ENCODE measurements at places on chromosomes 4 and X.

- peak; percentile 60 for DNase-seq
Observed at GRCh38 chrX:43940816-43941474, 32.2 kb downstream of the NDP start.

DNA sequence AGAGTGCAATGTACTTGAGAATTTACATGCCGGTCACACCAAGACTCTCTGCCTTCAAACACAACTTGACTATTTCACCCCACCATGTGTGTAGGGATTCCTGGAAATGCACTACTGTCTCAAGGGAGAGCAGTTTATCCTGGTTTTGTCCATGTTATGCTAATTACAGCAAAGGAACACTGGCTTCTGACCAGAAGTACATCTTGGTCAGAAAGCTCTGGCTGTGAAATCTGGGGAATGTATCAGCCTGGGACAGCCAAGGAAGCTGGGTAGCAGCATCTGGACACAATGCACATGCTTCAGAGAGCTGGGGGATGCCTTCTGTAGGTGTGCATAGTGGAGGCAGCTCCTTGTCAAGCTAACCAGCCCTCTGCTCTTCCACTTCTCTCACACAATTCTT lies 1432.6 kb upstream of the TENM3 start:
- no peak for DNase-seq

DNA sequence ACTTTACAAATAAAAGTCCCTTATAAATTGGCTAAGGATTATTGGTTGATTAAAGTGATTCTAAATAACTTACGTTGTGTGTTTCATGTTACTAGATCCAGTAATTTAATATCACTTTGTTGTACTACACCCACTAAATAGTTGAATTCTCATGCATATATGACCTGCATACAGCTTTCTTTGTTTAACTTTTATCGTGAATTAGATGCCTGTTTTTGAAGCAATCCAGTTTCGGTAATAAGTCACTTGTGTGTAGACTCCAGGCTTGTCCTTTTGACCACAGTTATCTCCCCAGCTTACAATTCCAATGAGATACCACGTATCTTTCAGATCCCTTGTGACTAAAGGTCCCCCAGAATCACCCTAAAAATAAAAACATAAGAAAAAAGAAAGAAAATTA lies 27.3 kb upstream of the TMPRSS11D start:
- DNase-seq, result no peak

DNA sequence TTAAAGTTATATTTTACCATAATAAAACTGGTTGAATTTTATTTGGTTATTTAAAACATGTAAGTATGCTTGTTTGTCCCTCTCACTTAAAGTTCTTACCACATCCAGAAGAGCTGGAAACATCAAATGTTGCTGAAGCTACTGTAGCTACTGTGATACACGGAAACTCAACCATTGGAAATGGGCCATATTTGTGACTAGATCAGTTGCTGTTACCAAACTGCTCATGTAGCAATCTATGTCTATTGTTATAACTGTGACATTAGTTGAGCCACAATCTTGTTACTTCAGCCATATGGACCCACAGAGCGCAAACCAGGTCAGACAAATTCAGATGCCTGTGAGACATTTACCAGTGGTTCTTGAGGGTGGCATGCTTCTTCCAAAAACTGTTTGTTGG lies 41.6 kb downstream of the NDNF start:
- no peak for DNase-seq

GRCh38 chr4:1250921-1251772 lies 2.2 kb upstream of the CTBP1 start:
- no peak for DNase-seq

DNA sequence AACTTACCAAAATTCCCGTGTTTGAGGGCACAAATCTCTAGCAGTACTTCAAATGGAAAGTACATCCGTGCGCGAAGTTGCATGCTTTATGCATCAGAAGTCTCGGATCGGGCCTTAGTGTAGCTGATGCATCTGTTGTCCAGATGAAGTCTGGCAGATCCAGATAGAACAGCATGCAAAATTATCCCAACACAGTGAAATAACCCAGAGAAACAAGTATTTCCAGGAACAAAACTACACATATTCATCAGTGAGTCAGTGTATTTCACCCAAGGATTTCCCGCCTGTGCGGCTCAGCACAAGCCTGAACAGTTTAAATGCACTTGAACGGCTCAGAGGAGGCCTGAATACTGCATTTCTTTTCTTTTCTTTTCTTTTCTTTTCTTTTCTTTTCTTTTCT lies 27.4 kb upstream of the CLDN24 start:
- no peak for DNase-seq

GRCh38 chrX:153444333-153445011 lies 1.4 kb downstream of the TREX2 start:
- DNase-seq, result no peak

GRCh38 chr4:46993075-46994006 lies at the start of gene GABRA4:
Gene GABRA4 (minus strand): TSS chr4:46993581. CDS start chr4:46993424, 157 bp downstream.
- DNase-seq, result peak; percentile 1

DNA sequence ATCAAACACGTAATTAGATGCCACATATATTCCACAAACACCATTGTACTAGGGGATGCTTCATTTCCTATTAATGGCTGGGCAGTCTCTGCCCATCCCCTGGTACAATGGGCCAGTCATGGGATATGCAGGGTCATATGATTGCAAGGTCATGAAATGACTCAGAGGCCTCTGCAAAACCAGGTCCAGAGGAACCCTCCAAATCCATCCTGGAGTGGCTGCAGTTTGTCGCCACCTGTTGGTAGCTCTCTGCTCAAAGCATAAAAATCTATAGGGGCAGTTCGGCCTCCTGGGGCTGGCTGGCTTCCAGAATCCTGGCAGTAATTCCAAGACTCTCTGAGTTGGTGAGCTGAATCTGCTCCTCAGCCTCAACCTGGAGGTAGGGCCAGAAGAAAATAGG lies 22.9 kb upstream of the PUDP start:
- DNase-seq, result peak; percentile 69

- no peak for DNase-seq
Observed at GRCh38 chr4:42284030-42284429, 113.3 kb upstream of the SHISA3 start.

GRCh38 chr4:161320377-161320776 lies 843.4 kb downstream of the FSTL5 start:
- peak; percentile 18 for DNase-seq

- no peak for DNase-seq
Observed at GRCh38 chrX:15834053-15834452, 20.6 kb downstream of the AP1S2 start.

GRCh38 chr4:94642561-94642866 lies 115.2 kb upstream of the BMPR1B start:
- DNase-seq, result no peak

- no peak for DNase-seq
Observed at GRCh38 chr4:142929526-142929925, 83.4 kb upstream of the INPP4B start.

DNA sequence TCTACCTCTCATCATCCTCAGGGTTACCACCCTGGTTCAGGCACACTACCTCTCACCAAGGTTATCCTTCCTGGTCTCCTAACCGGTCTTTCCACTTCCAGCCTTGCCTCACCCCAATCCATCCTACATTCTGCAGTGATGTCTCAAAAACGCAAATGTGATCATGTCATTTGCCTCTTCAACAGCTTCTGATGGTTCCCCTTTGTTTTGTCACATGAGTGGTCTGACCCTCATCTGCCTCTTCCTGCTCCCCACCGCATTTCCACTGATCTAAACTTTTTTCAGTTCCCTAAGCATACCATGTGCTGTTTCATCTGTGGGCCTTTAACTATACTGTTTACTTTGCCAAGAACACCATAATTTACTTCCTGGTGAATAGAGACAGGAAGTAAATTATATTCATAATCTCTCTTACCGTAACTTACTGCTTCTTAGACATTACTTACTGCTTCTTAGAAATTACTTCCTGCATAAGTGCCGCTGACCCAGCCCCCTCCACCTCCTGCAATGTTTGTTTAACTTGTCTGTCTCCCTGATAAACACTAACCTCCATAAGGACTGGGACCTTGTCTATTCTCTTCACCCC lies 27.1 kb upstream of the NSUN7 start:
- DNase-seq, result no peak

DNA sequence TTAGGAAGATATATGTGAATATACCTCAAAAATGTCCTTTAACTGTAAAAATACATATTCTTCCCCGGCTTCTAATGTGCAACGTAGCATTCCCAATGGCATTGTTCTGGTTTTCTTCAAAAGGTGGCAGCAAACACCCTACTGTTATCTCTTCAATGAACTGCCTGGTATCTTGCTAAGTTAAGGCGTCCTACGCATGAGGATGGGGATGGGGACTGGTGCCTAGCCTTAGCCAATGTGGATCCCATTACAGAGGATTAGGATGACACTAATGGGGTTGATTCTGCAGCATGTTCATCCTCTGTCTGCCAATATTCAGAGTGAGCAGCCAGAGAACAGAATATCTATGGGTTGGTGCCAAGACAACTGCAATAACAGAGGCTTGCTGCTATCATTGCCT lies 334.9 kb upstream of the ADGRL3 start:
- peak; percentile 1 for DNase-seq

DNA sequence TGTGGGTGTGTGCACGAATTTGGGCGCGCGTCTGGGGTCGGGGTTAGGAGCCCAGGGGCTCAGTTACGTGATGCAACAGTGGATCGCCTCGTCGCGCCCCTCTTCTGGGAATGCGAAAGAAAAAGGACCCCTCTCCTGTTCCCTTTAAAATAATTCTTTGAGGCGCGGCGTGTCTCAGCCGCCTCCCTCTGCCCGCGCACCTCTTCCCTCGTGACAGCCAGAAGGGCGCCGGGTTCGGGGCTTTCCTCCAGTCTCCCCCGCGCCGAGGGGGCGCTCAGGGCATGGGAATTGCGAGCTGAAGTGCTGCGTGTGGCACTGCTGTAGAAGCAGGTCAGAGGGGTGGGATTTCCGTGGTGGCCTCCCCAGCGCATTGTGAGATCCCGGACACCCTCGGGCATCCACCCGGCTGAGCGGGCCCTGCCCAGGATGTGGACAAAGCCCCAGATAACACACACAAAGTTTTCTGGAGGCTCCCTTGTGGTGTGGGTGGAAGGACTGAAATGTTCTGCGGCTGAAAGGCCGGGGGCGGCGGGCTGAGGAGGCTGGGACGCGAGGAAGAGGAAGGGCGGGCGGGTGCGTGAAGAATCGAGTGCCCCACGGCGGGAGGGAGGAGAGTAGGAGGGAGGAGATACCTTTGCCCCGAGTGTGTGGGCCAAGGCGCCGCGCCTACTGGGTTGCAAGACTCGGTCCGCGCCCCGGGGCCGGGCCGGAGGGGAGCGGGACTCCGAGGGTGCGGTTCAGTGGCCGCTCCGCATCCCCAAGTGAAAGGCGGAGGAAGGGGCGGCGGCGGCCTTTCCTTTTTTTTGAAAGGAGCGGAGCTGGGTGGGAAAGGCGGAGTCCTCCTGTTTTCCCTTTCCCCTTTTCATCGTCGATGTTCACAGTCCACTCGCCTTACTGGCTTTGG lies 752 bp downstream of the SEPTIN11 start:
- DNase-seq, result peak; percentile 87

DNA sequence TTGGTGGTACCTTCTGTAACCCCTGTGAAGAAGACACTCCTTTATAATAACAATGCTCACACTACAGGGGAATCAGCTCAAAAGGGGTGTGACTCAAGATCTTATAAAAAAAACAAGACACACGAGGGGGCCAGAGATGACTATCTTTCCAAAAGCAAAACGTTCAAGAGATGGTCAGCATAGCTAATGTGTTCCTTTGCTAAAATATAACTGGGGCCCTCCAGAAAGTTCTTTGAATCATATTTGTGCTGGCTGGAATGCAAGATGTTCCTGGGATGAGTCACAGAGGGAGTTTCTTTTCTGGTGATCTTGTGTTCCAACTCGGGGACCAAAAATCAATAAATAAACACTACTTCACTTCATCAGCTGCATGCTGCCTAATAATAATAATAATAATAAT lies 46.5 kb downstream of the RAI2 start:
- no peak for DNase-seq

- no peak for DNase-seq
Observed at GRCh38 chr4:1855333-1856070, 454 bp downstream of the LETM1 start.

- no peak for DNase-seq
Observed at GRCh38 chr4:95850161-95850560, 10.3 kb downstream of the PDHA2 start.

GRCh38 chrX:15269618-15270521 lies at the start of gene ASB9:
Gene ASB9 (minus strand): TSS chrX:15270083. CDS start chrX:15269874, 209 bp downstream.
- DNase-seq, result peak; percentile 87

GRCh38 chrX:107769581-107770317 lies 5.8 kb downstream of the TSC22D3 start:
- no peak for DNase-seq

GRCh38 chr4:73740353-73740778 lies at the start of gene CXCL8:
Gene CXCL8 (plus strand): TSS chr4:73740569. CDS start chr4:73740659, 90 bp downstream.
- DNase-seq, result no peak

DNA sequence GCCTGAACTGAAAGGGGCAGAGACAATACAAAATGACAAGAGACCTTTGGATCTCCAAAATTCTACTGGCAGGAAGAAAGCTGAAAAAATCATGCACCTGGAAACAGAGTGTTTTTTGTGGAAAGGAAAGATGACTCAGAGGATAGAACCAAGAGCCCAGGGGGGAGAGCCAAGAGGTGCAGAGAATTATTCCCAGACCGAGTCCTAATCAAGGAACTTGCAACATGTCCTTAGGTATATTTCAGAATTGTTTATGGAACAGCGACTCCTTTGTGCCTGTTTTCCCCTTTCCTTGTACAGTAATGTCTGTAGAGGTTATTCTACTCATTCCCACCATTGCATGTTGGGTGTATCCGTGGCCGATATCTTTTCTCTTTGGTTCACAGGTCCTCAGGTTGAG lies 71.7 kb downstream of the YIPF6 start:
- DNase-seq, result no peak

DNA sequence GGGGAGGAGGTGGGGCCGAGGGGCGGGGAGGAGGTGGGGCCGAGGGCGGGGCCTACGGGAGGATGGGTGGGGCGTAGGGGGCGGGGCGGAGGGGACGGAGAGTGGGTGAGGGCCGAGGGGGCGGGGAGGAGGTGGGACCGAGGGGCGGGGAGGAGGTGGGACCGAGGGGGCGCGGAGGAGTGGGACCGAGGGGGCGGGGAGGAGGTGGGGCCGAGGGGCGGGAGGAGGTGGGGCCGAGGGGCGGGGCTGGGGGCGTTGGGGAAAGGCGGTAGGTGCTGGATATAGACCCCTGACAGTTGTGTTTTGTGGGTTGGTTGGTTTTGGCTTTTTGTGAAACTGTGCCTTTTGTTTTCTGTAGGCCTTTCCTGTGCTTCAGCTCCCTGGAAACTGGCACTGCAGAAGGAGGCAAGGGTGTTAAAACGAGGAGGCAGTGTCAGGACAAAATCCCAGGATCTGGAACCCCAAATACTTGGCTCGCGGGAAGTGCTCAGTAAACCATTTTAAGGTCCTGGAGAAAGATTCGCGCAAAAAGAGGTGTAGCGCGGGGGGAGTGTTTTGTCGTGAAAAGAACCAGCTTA lies 580 bp upstream of the MMGT1 start:
- DNase-seq, result peak; percentile 46

GRCh38 chrX:29903360-29903759 lies 312.0 kb upstream of the MAGEB2 start:
- no peak for DNase-seq
